ENCODE measurements at places on chromosomes 1 and 21.

GRCh38 chr1:15850471-15851001 lies 3.0 kb downstream of the SPEN start:
- DNase-seq = no peak

DNA sequence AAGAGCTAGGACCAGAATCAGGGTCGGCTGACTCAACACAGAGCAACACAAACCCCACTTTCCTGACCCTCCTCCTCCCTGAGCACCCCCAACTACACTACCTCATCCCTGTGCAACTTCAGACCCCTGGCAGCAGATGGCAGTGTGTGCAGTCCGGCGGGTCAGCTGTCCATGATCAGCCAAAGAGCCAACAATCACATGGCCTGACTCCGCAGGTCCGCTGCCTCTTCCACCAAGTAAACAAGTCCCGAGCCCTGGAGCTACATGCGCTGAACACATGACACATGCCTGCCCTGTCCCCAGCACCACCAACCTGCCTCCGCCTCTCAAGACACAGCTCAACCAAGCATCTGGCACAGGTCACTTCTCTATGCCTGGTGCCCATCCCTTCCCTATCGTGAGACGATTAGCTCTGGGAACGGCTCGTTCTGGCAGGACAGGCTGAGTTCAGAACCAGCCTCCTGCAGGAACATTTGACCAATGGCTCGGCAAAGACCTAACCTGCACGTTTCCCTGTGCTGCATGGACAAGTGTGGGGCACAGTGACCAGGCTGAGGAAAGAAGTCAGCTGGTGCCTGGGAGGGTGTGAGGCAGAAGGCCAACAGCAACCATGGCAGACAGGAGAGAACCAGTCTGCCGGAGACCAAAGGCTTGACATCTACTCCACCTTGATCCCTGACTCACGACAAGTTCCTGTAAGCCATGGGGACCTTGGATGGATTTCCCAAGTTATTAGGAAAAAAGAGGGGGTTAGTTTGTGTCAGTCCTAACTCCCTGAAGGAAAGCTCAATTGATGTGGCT lies 60.3 kb downstream of the CD46 start:
- no peak for DNase-seq

- DNase-seq = no peak
Measured at GRCh38 chr1:234261545-234261944, 111.7 kb upstream of the COA6 start.

- DNase-seq = no peak
Measured at GRCh38 chr1:234768171-234768568, 158.2 kb upstream of the IRF2BP2 start.

DNA sequence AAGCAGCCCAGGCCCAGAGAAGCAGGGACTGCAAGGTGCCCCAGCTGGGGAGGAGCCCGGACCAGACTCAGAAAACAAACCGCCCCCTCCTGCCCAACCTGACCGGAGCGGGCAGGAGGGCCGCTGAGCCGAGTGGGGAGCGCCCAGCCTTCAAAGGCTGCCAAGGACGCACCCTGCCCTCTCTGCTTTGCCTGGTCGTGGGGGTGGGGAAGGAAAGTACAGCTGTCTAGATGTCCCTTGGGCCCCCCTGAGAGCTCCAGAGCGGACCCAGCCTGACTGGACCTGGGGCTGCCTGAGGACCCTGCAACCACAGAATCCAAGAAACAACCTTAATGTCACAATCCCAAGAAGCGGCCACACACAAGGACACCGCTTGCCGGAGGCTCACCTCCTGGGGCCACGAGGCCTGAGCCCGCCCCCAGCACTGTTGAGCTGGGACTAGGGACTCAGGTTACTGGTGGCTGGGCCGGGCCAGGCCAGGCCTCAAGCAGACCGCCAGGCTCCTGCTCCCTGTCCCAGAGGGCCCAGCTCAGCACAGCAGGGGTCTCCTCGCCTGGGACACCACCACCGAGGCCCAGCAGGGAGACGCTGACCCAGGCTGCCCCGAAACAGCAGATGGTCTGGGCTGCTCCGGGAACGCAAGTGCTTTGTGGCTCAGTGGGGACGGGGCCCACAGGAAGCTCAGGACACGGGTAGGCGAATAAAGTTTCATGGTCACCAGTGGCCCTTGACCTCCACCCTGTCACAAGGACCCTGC lies 1.4 kb downstream of the DVL1 start:
- DNase-seq = no peak

GRCh38 chr21:45470087-45470515 lies 65.1 kb downstream of the COL18A1 start:
- DNase-seq = no peak

DNA sequence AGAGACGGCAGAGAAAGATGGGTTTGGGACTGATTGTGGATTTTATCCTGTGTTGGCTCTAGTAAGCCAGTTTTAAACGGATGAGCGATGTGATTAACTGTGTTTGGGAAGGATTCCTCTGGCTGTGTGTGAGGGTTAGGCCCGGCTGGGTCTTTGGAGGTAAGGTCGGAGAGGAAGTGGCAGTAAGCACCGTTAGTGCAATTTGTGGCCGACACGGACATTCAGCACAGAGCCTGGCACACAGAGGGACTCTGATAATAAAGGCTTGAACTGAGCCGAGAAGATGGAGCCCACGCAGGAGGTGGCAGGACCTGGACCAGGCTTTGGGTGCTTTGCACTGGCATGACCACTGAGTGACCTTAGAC lies 1.3 kb downstream of the MTFR1L start:
- DNase-seq = no peak

DNA sequence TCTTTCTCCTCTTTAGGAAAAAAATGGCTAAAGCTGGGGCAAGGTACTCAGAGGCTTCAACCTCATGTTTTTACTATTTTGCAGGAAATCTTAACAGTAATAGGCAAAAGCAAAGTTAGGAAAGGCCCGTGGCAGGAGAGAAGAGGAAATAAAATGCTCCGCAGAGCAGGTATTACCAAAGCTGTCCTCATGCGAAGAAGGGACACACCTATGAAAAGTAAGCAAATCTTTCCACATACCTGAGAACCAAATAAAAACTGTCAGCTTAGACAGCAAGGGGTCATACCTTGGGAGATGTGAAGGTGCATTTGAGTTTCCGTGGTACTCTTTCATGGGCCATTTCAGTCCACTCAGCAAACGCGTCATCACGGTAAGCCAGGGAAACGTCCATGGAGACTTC lies 73.5 kb downstream of the WLS start:
- DNase-seq = no peak

GRCh38 chr1:98256700-98257099 lies 335.9 kb upstream of the DPYD start:
- DNase-seq = no peak

- no peak for DNase-seq
Measured at GRCh38 chr1:43994071-43994470, 2.7 kb downstream of the CCDC24 start.

DNA sequence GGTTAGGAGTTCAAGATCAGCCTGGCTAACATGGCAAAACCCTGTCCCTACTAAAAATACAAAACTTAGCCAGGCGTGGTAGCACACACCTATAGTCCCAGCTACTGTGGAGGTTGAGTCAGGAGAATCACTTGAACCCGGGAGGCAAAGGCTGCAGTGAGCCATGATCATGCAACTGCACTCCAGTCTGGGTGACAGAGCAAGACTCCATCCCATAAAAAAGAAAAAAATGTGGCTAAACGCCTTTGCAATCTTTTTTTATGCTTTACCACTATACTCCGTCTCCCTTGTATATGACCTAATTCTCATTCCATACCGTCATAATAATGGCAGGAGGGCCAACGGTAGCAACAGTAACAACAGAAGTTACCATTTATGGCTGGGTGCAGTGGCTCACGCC lies 109.5 kb downstream of the ASH1L start:
- DNase-seq = no peak

GRCh38 chr21:17598437-17598836 lies 14.3 kb downstream of the BTG3 start:
- no peak for DNase-seq

GRCh38 chr1:25619101-25619890 lies 2.7 kb downstream of the MAN1C1 start:
- no peak for DNase-seq

DNA sequence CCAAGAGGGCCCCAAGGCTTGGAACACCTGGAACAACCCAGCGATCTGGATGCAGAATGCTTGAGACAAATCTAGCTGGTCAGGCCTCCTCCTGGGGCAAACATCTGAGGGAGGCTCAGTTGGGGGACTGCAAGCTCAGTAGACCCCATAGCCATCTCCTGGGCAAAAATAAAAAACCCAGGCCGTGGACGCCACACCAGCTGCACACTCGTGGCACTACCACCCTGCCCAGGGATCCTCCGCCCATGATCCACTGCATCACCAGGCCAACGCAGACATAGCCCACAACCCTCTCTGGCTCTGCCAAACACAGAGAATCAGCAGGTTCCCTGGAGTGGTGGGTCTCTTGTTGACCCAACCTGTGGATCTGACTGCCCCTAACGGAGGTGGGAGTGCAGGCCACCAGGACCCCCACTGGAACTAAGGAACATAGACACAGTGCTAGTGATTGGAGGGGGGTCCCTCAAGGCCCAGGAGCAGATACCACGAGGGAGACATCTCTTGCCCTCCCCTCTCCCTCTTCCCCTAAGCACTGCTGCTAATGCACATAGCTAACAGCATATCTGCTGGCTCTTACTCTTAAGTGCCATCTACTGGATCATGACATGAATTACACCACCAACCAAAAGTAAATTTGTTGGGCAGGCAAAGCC lies 147.2 kb downstream of the CHD1L start:
- no peak for DNase-seq

DNA sequence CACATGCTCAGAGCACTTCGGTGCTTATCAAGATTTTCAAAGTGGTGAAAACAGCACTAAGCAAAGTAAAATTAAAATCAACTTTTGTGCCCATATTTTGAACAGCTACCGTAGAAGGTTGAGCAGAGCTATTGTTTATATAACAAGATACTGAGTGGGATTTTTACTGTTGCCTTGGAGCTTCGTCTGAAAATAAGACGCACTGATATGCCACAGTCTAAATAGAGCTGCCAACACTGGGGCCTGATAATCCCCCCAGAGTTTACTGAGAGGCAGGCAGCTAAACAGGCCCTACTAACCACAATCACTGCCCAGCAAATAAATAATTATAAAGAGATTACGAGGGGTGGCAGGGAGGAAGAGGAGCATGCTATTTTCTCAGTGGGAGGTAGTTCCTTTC lies 650 bp upstream of the CCDC190 start:
- DNase-seq = no peak

GRCh38 chr21:46555225-46555617 lies 49.7 kb downstream of the S100B start:
- DNase-seq = no peak

- no peak for DNase-seq
Measured at GRCh38 chr1:182817802-182818201, 21.3 kb upstream of the DHX9 start.
